Endothelial cell (in vitro differentiated cells): ENCODE measurements at places on chromosomes 4 and X.

DNA sequence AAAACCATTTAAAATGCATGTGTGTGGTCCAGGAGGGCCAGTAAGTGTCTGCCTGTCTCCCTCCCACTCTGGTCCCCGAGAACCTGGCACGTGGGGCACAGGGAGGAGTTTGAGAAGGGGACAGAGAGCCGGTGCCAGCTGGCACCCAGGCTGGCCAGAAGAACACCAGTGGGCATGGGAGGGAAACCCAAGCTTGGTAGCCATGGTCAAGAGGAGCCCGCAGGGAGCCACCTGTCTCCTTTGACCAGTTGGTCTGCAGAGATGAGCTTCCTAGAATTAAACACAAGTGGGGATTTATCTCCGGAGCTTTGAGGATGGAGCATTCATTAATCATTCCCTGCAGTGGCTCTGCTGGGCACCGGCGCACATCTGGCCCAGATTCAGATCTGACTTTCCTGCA is 41.6 kb downstream of the HMX1 start:
- no peak for DNase-seq

DNA sequence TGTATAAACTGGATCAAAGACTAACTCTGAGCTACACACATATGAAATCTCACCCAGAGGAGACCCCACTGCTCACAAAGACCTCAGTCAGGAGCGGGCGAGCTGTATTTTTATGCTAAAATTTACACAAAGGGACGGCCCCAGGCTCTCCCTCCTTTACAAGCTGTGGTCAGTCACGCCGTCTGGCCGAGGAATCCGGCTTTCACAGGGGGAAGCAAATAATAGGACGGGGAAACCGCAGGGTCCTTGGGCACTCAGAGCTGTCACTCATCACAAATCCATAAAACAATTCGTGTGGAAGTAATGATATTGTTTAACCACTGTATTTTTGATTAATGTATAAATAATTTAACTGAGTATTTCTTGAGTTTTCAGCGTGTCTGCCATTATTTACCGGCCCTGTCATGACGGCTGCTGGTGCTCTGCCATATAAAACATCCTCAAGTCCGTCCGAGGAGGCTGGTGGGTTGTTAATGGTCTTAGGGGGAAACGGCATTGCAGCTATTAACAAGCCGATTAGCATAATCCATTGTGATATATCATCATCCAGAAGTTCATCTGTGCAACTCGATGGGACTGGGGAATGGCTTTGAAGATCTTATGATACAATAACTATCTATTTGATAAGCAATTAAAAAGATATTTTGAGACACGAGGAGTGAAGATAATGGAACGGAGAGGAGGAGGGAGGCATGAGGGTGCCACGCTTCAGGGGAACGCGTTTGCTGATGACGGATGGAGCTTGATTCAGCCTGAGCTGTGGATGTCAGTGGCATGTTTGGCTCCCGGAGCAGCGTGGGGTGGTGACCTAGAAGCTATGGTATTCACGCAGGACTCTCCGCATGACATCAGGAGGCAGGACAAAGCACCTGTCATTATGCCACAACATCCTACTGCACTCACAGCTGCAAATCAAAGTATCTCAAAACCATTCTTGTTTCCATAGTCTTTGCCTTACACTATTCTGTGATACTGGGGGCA is 150.9 kb downstream of the SHOX start:
- DNase-seq, result no peak

- no peak for DNase-seq
These were observed 44.8 kb upstream of the CDKN2AIP start for GRCh38 chr4:183399616-183400015.

- no peak for DNase-seq
These were observed 458.3 kb upstream of the ATOH1 start for GRCh38 chr4:93370256-93370655.

GRCh38 chrX:146602246-146602645 is 207.3 kb upstream of the CXorf51B start:
- DNase-seq, result no peak

- no peak for DNase-seq
These were observed 39.8 kb downstream of the GPM6A start for GRCh38 chr4:175772170-175772705.

GRCh38 chr4:40363945-40364344 is 28.8 kb downstream of the CHRNA9 start:
- no peak for DNase-seq

DNA sequence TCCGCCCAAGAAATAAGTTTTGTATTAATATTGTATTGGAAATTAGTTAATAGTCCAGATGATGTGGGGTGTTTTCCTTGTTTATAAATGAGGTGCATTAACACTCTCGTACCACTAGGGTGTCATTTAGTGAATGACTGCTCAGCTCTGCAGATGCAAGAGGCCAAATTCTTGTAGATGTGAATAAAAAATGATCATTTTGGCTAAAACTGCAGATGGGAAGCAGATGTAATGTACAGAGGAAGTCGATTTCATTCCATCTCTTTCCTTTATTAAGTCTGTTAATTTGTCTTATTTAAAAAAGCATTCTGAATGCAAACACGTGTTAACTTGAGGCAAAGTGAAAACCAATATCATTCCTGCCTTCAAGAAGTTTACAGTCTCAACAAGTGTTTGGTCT is 108.1 kb downstream of the DHX15 start:
- DNase-seq, result no peak
